Thoracic aorta (tissue), 2 donors: ENCODE measurements at places on chromosomes 1 and 21.

- DNase-seq, result peak; percentile 78
Observed at GRCh38 chr21:28884976-28885852, 107.5 kb downstream of the LTN1 start.

DNA sequence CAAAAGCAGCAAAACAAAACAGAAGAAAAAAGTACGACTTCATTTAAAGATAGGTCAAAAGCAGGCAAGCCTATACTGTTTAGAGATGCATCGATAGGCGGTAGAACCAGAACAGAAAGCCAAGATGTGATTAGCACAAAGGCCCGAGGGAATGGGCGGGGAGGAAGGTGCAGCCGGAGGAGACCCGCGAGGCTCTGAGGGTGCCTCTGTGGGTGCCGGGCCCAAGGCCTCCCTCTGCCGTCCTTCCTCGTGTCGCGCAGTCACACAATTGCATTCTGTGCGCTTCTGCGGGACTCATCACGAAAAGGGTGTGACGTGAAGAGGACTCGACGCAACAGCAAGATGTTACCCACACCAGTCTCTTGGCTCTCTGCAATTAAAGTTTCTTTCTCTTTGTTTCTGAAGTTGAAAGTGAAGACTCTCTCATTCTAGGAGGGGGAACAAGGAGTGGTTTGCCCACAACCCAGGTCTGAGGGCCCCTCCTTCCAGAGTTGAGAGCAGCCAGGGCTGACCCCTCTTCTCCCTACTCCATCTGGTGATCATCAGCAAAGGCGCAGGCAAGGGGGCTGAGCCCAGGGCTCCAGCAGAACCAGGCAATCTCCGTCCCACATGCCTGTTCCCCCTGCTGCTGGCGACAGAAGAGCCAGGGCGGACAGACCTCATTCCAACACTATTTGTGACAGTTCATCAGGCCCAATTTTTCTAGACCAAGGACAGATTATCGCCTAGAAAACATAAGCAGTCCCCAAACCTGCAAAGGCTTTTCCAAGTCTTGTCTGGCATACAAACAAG, 41.0 kb downstream of the NPHP4 start:
- no peak for DNase-seq

- no peak for DNase-seq
Observed at GRCh38 chr1:163922743-163923201, 601.0 kb downstream of the NUF2 start.

GRCh38 chr1:28510273-28510969, 4.6 kb downstream of the RCC1 start:
- DNase-seq, result no peak
